ENCODE measurements at places on chromosomes 3 and 15.

GRCh38 chr3:132289316-132289715 lies 27.9 kb upstream of the ACP3 start:
- no peak for DNase-seq

DNA sequence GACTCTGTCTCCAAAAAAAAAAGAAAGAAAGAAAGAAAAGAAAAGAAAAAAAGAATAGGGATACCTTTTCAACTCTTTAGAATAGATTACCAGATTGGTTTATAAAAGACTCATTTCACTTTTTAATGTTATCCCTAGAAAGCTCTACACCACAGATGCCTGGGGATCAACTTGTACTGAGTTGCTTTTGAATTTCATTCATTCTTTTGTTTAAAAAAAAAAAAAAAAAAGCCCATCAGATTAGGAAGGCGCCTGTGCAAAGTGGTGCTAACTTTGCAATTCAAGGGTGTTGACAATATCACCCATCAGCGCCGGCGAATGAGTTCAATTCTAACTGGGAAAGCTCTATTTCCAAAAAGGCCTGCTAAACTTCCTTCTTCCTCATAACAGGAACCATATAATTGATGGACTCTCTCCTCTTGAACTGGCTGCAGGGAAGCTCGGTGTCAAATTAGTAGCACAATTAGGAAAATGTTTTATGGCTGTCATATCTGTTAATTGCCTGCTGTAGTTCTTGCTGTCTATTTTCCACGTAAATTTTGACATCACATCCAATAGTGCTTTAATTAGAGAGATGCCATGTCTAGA lies 48.8 kb downstream of the CDCP1 start:
- no peak for DNase-seq

DNA sequence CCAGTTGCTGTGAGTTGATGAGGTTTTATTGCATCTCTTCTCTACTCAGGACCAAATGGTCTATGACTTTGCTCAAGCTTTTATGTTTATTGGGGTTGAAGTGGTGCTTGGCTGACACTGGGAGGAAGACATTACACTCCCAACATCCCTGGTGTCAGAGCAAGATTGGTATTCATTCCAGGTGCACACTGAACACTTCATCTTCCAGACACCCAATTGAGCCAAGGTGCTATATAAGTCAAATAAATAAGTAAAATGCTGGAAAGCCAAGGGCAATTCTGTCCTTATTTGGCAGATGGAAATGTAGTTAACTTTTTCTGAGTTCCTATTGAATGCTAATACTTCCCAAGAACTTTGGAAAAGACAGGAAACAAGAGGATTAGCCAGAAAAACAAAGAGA lies 53.2 kb upstream of the CDV3 start:
- DNase-seq = no peak

- DNase-seq = no peak
These were observed 229.7 kb downstream of the SHOX2 start for GRCh38 chr3:157876556-157876955.
